ENCODE measurements at places on chromosomes 5 and 9.

DNA sequence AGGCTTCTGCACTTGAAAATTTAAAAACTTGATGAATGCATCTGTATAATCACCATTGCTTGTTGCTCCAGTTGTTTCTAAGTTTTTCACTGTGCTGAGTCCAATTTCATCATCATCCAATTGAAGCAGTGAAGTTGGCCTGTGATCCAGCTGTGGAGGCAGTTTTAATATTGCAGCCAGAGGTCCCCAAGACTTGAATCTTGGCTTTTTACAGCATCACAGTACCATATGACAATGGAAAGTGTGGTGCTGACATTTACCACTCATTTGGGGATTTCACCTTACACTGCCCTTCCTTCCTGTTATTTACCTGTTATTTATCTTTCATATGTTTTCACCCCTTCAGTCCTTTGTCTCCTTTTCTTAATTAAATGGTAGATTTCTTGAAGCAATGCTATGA, 76.2 kb upstream of the SPIN1 start:
- no peak for DNase-seq

GRCh38 chr5:16994565-16994964, 58.5 kb upstream of the MYO10 start:
- no peak for DNase-seq

DNA sequence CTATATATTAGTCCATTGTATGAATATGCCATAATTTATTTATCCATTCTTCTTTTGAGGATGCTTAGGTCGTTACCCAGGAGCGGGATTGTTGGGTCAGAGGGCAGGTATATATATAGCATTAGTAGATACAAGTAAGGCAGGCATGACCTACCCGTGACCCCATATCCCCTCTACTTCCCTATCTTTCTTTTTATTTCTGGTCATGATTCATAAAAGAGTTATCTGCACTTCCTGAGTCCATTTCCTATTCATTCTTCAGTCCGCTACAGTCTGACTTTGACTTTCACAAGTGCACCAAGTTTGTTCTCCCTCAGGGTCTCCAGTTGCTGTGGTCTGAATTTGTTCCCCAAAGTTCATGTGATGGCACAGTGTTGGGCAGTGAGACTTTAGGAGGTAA, 6.9 kb downstream of the RHOBTB3 start:
- no peak for DNase-seq

DNA sequence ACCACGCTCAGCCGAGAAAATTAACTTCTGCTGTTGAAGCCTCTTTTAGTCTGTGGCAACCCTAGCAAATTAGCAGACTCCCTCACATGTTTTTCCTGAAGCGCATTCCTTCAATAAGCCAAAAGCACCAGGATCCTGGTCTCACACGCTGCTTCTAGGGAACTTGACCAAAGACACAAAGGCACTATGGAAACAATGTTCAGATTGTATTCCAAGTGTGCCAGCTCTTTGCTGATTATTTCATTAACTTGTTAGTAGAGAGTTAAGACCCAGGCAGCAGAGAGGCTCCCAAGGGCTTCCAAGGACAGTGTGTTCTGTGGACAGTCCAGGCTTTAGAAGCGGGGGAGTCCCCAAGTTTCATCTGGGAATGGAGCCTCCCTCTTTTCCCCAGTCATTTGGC, 94.4 kb upstream of the BASP1 start:
- no peak for DNase-seq

GRCh38 chr9:89372979-89373378, 54.7 kb downstream of the SECISBP2 start:
- DNase-seq = no peak

DNA sequence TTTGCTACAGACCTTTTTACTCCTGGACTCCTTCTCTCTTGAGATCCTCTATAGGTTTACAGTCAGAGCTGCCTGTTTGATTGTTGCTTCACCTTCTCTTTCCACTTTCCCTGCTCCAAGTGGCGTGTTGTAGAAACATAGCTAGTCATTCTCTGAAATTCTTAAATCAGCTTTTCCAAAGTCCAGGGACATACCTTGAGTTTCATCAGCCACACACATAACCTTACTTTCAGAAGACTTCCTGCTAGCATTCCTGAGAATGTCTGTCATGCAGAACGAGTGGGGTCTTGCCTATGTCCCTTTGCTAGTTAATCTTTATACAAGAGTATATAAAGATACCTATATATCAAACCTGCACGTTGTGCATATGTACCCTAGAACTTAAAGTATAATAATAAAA, 230.3 kb upstream of the ZNF462 start:
- no peak for DNase-seq

DNA sequence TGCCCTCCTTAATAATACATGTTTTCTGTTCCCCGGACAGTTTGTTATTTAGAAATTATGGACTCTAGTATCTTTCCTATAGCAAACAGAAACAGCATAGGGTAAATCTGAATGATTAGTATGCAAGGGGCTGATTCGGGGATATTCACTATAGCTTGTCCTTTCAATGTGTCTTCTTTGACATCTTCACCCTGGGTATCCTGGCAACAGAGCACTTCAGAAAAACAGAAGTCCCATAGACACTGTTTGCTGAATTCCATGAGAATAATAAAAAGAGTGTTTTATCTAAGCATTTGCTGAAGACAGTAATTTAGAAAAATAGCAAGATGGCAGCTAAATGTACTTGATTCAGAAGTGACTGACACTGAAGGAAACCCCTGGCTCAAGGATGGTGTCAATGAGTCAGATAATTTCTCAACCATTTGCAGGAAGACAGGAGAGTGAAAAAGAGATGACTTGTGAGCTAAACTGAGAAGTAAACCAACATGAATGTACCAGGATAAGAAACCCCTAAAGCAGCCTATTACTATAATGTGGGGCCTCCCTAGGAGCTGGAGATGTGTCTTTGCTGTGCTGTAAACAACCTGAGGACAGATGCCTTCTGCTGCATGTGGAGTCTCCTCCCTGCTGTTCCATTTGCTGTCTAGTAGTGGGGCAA, 246.2 kb downstream of the MAN2A1 start:
- no peak for DNase-seq

GRCh38 chr5:134592141-134592746, 40.4 kb downstream of the SAR1B start:
- no peak for DNase-seq

- DNase-seq = no peak
Observed at GRCh38 chr5:7348168-7348854, 47.6 kb upstream of the ADCY2 start.

GRCh38 chr5:59817536-59817935, 76.0 kb downstream of the PDE4D start:
- no peak for DNase-seq

DNA sequence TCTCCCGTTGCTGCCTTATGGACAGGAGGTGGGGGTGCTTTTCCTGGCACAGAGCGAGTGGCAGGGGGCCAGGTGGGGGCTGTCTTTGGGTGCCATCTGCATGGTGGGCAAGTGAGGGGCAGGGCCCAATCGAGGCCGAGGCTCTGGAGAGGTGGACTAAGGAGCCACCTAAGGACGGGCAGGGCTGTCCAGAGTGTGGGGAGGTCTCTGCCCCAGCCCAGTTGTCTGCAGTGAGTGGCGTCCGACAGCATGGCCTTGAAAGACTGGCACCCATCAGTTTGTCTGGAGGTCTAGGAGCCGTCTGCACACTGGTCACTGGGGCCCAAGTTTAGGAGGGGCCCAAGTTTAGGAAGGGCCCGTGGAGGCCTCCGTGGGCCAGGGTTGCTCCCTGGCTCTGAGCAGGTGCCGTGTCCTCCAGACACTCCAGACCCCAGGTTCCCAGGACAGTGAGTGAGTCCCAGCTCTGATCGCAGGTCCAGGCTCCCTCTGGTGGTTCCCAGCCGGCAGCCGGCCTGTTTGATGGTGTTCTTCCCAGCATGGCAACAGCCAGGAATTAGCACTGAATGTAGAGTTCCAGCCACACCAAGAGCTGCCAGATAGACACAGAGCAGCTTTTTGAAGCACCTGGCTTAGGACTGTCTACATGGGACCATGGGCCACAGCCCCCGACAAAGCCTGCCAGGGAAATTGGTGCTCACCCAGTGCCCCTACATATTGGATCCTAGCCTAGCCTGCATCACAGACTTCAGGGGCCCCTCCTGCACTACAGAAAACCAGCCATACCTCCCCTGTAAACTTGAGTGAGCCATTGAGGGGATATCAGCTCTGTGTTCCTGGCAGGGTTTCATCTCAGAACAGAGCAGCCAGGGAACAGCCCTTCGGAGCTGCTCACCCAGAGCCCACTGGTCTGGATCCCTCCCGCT, 120.9 kb downstream of the WNK2 start:
- DNase-seq = no peak

GRCh38 chr5:150195736-150196485, 6.0 kb downstream of the SLC6A7 start:
- DNase-seq = no peak

- no peak for DNase-seq
Observed at GRCh38 chr5:106521701-106522100, 1149.0 kb downstream of the EFNA5 start.

- DNase-seq = no peak
Observed at GRCh38 chr5:172635038-172635437, 6.0 kb upstream of the NEURL1B start.

DNA sequence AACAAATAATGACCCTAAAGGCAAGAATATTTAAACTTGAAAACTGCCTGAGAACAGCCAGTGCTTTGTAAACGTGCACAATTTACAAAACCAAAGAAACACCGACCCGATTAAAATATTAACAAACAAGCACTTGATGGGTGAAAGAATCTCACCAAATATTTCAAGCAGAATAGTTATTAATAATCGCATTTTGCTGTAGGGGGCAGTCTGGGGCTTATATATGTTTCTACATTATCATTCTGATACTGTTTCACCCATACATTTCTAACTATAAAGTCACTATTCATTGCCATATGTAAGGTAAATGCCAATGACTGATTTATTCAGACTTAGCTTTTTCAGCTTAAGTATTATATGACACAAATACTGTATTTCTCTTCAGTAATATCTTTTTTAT, 37.7 kb downstream of the UBAP2 start:
- DNase-seq = no peak

DNA sequence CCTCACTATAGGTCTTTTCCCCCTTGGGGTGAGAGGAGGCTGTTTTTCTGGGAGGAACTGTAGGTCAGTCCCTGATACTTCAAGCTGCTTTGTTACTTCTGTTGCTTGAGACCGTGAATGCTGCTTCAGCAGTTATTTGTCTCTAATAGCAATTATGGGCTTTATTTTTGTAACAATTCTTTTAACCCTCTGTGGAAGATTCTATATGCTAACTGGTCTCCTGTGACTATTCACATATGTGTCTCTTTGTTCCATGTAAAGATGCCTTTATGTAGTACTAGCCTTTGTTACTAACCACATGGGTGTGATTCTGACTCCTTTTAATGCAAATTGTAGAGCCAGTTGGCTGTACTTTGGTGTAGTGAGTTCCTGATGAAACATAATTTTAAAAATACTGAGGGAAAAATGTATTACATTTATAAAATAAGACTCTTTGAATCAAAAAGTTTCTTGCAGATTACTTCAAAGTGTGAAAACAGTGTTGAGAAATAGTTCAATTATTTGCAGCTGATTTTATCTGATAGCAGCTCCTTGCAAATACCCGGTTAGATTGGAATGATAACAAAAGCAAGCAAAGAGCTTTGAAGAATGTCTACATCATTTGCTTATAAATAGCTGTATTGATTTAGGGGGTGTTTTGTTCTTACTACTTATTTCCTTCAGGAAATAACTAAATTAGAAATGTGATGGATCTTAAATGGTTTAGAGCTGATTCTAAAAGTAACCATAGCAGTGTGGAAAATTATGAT, 46.6 kb downstream of the ANGPTL2 start:
- no peak for DNase-seq

DNA sequence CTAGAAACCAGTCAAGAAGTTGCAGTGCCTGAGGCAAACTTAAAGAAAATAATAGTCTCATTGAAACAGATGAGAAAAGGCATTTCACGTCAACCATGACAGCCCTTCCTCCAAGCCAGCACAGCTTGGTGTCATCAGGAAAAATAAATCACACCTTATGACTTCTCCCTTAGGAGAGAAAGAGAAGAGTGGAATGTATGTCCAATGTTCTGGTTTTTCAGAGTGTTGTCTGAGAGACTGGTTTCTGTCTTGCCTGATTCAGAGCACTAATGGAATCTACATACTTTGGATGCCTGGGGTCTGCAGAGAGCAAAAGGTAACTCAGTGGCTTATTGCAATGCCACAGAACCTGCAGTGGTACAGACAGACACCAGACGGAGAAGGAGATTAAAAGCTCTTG, 105.5 kb upstream of the PDE4D start:
- no peak for DNase-seq

DNA sequence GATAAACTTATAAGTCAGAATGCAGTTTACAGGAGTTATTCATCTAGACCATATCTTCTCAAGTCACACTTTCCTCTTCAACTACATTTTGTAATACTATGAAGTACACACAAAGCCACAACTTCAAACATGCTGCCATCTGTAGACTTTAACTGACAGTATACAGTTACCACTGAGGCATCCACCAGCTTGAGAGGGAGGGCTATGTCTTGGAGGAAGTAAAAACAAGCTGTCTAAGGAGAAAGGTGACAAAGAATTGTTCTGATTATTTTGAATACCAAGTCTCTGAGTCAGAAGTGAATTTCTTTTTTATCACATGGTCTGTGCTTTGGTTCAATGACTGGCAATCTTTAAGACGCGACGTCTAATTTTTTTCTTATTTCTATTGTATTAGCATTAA, 97.6 kb upstream of the CDH10 start:
- no peak for DNase-seq

DNA sequence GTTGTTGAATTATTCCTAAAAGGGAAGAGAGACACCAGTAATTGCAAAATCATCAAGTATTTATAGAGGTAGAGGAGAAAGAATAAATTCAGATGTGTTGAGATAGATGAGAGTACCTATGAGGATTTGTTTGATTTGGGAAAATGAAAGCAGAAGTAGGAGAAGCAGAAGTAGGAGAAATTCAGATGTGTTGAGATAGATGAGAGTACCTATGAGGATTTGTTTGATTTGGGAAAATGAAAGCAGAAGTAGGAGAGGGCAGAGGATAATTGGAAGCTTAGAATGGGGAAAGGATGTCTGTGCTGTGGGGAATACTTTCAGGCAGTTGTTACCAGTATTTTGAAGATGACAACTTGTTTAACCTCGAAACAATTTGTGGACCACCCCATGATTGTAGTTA, 35.1 kb upstream of the ZCCHC7 start:
- DNase-seq = no peak

GRCh38 chr5:31860726-31861433, 221.9 kb downstream of the PDZD2 start:
- no peak for DNase-seq

- no peak for DNase-seq
Observed at GRCh38 chr9:110808599-110808980, 140.0 kb downstream of the MUSK start.

- peak; percentile 76 for DNase-seq
Observed at GRCh38 chr9:114499528-114499927, 5.7 kb downstream of the WHRN start.

DNA sequence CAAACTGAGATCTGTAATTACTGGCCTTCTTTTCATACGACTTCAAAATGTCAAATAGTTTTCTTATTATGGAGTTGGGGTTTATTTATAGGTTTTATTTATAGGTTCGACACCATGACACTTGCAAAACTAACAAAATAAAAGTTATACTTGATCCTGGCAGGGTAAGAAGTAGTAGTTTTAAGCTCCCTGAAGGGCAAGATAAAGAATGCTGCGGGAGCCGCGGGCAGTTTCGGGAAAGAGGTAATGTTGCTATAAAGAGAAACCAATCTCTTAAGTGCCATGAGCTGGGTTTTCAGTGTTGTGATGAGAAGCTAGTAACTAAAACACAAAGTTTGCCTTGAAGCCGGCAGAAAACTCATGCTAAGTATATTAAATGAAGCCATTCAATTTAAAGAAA, 24.8 kb downstream of the PTPN3 start:
- no peak for DNase-seq

All from D721Med (cell line).